HCEC 1CT (cell line): ENCODE measurements at places on chromosomes 7 and 10.

- DNase-seq, result no peak
These were observed 102.0 kb upstream of the FOXP2 start for GRCh38 chr7:114312649-114313048.

DNA sequence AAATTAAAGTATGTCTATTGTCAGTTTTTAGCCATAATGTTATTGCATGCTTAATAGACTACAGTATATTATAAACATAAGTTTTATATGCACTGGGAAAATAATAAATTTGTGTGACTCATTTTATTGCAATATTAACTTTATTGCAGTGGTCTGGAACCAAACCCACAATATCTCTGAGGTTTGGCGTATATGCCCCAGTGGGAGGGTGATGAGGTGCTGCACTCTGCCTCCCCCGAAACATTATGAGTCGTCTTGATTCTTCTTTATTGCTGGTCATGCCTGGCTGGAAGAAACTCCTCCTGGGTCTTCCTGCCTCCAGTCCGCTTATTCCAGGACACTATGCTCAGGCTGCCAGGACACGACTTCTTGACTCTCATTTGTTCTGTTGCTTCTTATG is 88.4 kb downstream of the MTPN start:
- no peak for DNase-seq

- no peak for DNase-seq
These were observed 209.4 kb downstream of the POU6F2 start for GRCh38 chr7:39187130-39187529.

GRCh38 chr7:135960709-135961451 is 16.3 kb downstream of the MTPN start:
- DNase-seq, result no peak

- DNase-seq, result no peak
These were observed 16.2 kb upstream of the EPHB6 start for GRCh38 chr7:142838461-142839213.

DNA sequence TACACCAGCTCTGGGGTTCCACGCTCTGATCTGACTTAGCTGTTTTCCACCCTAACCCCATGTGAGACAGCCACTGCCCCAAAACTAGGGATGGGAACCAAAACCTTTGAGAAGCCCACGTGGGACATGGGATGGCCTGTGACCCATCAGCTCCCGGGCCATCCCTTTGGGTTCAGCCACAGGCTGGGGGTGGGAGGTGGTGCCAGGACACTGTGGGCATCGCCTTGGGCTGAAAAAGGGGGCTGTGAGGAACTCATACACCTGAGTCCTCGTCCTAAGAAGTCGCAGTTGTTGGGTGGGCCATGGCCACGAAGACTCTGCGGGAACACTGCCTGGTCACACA is 379.1 kb downstream of the DNAJB6 start:
- DNase-seq, result no peak

DNA sequence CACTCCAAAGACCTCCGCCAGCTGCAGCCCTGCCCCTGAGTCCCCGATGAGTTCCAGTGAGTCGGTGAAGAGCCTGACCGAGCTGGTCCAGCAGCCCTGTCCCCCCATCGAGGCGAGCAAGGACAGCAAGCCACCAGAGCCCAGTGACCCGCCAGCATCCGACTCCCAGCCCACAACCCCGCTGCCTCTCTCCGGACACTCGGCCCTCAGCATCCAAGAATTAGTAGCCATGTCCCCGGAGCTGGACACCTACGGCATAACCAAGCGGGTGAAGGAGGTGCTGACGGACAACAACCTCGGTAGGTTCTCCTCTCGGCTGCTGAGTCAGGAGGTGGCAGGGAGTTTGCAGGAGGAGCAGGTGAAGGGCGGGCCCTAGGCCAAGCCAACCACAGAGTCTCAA is 59.3 kb upstream of the SH2B2 start:
- no peak for DNase-seq

GRCh38 chr10:3260066-3260834 is 87.7 kb upstream of the PITRM1 start:
- no peak for DNase-seq

DNA sequence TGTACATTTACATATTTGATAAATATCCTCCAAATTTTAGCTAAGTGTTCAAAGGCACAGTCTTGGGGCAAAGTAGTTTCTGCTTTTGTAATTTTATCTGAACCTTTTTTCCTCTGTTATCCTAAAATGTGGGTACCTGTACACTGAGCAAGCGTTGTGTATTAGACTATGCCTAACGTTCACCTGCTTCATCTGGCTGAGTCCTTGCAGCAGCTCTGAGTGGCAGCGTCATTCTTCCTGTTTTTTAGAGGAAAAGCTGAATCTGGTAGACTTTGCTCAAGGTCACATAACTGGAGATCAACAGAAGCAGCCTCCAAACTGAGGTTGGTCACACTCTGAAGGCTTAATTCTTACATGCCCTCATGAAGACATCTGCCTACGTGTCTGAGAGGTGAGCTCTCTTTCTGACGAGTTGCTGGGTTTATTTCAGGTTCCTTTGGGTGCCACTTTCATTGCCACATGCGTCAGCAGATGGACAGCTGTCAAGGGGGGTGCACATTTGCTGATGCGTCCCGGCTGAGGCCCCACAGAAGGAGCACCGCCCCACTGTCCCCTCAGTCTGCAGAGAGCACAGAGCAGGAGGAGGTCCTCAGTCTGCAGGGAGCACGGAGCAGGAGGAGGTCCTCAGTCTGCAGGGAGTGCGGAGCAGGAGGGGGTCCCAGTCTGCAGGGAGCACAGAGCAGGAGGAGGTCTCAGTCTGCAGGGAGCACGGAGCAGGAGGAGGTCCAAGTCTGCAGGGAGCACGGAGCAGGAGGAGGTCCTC is 406.5 kb upstream of the SHH start:
- DNase-seq, result no peak

- DNase-seq, result no peak
These were observed 151.3 kb downstream of the CAMK1D start for GRCh38 chr10:12500381-12501303.

GRCh38 chr10:75294518-75294865 is 58.7 kb upstream of the COMTD1 start:
- DNase-seq, result no peak

DNA sequence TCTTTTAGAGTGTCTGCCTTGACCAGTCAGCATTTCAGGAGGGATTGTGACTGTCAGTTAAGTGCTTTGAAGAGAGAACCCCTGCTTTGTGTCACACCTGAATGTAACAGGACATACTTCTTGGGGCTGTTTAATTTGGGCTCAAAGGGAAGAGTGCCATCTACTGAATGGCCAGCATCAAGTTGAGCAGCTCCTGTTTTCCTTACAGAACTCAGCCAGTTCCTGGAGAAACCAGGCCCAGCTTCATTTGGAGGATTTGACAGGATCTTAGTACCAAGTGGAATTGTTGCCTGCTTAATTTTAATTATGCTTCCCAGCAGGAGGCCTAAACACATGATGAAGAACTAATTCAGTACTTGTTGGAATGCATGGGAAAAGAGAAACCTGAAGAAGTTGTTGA is 8.3 kb downstream of the ADD3 start:
- no peak for DNase-seq

DNA sequence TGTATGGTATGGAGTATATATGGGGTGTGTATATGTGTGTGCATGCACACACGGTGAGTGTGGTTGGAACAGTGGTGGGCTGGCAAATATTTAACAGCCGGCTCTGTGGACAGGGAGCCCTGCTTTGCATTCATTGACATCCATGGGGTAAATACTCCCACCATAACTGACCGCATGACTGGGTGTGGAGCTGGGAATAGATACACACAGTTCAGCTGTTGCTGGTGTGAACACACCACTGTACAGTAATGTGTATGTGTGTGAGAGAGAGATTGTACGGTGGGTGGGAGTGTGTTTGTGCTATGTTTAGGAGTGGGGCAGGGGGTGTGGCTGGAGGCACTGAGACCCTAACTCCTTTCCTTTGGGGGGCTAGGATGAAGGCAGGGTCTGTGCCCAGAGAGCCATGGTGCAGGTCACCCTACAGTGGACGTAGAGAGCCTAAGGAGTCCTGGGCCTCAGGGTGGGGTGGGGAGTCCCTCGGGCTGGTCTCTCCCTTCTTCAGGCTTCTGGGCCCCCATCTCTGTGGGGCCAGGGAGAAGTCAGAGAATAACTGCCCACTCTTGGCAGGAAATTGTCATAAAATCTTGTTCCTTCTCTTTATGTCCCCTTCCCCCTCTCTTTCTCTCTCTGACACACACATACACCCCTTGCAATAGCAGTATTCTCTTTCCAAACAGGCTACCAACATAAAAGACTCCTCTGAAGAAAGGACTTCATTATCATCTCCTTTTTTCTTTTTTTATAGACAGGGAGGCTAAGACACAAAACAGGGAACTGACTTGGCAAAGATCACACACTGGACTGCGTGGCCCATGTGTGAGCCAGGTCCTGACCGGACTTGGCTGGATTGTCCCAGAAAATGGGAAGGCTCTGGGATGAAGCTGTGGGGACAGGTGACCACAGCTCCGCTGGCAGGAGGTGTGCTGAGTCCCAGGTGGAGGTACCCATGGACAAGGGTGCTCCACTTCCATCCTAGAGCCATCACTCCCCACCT is 3.2 kb downstream of the SFRP5 start:
- DNase-seq, result no peak

- no peak for DNase-seq
These were observed 109.3 kb downstream of the GATA3 start for GRCh38 chr10:8163824-8164223.

DNA sequence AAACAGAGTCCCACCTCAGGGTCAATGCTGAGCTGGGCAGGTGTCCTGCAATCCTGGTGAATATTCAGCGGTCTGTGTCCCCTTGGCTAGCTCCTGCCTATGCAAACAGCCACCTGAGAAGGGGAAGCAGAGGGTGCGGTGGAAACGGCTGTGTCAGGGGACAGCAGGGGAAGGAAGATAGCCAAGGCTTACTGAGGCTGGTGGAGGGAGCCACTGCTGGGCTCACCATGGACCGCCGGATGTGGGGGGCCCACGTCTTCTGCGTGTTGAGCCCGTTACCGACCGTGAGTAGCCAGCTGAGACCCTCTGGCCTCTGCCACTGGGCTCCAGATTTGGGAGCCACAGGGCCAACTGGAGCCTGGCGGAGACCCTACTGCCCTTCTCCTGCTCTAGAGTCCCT is at the start of gene GHRHR:
TSS of gene GHRHR (plus strand) at position 112 of the 400 bp plus-strand sequence. CDS start at position 228, 116 bp downstream.
- DNase-seq, result no peak

GRCh38 chr7:16900209-16900768 is 18.5 kb upstream of the AGR3 start:
- no peak for DNase-seq

DNA sequence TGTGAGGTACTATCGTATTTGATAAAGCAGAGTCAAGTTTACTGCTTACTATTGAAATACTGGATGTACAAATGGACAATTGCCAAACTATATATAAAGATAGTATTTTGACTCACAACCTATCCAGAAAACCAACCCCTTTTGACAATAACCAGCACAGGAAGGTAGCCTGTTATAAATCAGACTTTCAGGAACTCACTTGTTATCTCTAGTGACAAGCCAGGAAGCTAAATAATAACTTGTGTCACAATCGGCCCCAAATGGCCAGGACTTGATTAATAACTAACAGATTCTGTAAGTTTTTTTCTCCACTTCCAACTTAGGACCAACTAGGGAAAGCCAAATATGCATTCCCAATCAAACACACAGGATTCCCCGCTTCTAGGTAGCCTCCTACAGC is 38.8 kb upstream of the SLC35G1 start:
- no peak for DNase-seq

GRCh38 chr10:129952378-129953118 is 11.5 kb downstream of the EBF3 start:
- no peak for DNase-seq

- DNase-seq, result no peak
These were observed 88.8 kb upstream of the TMEM26 start for GRCh38 chr10:61541960-61542359.

GRCh38 chr10:127935071-127935561 is 28.2 kb downstream of the PTPRE start:
- DNase-seq, result no peak

GRCh38 chr7:52184006-52184703 is 851.3 kb upstream of the POM121L12 start:
- DNase-seq, result no peak

DNA sequence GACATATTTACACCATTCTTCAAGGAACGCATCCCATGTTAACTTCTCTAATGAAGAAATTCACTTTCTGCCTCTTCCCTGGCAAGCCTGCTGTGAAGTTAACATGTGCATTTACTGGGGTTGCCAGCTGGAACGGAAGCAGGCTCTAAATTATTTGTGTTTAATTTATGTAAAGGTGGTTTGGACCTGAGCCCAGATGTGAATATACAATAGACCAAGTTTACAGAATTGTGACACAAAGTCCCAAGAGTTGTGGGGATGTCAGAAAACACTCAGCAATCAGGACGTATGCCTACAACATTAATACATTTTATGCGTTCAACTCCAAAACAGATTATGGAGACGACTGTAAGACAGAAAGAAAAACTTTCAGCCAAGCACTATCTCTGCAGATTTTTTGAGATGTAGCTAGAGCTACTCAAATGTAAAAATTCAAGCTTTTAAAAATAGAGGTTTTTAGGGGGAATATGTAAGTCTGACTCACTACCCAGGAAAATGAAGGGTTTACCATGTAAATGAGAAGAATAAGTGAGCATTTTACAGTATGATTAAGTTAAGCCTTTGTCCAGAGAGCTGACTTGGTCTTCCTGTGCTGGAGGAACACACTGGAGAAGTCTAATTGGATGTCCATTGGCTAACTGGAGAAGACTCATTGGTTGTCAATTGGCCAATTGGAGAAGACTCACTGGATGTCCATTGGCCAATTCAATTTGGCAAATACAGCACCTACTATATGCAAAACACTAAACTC is 19.5 kb downstream of the NRP1 start:
- DNase-seq, result no peak

DNA sequence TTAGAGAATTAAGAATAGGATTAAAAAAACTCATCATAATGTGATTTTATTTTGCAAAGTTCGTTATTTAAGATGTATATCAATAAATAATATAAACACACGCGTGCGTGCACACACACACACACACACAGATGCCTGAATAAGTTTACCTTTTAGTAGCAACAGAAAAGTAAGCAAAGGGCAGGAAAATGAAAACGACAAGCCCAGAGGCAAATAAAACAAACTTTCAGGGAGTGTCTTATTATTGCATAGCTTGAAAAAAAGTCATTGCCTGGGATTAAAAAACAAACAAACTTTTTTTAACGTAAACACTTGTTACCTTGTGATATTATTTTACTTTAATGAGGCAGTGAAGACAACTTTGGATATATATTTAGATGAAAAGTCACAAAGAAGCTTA is 226.4 kb downstream of the BAMBI start:
- no peak for DNase-seq

GRCh38 chr10:109261231-109261630 is 662.1 kb downstream of the XPNPEP1 start:
- no peak for DNase-seq

- peak; percentile 59 for DNase-seq
These were observed 655.6 kb downstream of the LRMDA start for GRCh38 chr10:76086761-76087639.

DNA sequence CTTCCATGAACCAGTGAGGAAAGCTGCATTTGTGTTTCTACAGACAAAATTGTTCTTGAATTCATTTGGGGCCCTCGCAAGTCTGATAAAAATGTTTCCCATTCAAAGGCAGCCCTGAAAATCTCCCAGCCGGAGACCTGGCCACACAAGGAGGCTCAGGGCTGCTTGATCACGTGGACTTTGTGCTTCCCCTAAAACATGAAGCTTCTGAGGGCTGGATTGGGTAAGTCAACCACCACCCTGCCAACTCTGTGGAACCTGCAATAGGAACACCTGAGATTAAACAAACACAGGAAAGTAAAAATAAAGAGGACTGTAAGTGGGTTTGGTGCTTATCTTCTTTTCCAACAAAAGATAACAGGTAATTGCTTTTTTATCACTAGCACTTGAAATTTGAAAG is 133.8 kb downstream of the C10orf90 start:
- no peak for DNase-seq
